Progenitor cell of endocrine pancreas (in vitro differentiated cells): ENCODE measurements at places on chromosomes 6 and 20. TPM values are rescaled to one million over a fixed set of nuclear protein-coding genes. Genes with fewer than 3 reads are reported as not detected.

DNA sequence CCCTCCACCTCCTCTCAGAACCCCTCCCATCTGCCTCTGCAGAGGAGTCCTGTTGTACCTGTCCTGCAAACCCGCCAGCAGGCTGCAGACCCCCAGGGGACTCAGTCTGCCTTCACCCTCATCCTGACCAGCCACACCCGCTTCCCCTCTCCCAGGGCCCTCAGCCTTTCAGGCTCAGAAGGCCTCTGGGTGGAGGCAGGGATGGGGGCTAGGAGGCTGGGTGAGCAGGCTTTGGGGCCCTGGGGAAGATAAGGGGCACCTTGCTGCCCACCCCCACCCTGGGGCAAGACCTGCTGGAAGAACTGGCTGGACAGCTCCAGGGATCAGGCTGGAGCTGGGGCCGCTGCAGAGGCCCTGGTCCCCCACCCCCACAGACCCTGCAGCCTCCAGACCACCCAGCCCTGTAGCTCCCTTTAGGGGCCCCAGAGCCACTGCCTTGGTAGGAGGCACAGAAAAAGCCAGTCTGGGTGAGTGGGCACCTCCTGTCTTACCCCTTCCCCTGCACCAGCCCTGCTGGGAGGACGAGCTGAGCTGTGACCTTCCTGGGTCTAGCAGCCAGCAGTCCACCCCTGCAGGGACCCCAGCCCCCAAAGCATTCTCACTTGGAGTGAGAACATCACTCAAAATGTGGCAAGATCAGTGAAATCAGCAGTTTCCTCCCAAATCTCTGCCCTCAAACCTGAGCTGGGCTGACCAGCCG lies 5.2 kb downstream of the TEAD3 start:
- no peaks in the 10 kb centered on the region for H3K36me3 ChIP-seq
- H3K4me3 ChIP-seq: peak overlapping the region; percentile 42
- no peak for DNase-seq
- H3K27ac ChIP-seq: peak overlapping the region; percentile 94

- peaks cover 32% of the 10 kb centered on the region for H3K36me3 ChIP-seq
- H3K4me3 ChIP-seq: no peak overlapping the region
- H3K27ac ChIP-seq: no peak overlapping the region
- no peaks in the 10 kb centered on the region for H3K27me3 ChIP-seq
- no peak for DNase-seq
Measured at GRCh38 chr20:63210011-63210605, 5.8 kb downstream of the YTHDF1 start.

DNA sequence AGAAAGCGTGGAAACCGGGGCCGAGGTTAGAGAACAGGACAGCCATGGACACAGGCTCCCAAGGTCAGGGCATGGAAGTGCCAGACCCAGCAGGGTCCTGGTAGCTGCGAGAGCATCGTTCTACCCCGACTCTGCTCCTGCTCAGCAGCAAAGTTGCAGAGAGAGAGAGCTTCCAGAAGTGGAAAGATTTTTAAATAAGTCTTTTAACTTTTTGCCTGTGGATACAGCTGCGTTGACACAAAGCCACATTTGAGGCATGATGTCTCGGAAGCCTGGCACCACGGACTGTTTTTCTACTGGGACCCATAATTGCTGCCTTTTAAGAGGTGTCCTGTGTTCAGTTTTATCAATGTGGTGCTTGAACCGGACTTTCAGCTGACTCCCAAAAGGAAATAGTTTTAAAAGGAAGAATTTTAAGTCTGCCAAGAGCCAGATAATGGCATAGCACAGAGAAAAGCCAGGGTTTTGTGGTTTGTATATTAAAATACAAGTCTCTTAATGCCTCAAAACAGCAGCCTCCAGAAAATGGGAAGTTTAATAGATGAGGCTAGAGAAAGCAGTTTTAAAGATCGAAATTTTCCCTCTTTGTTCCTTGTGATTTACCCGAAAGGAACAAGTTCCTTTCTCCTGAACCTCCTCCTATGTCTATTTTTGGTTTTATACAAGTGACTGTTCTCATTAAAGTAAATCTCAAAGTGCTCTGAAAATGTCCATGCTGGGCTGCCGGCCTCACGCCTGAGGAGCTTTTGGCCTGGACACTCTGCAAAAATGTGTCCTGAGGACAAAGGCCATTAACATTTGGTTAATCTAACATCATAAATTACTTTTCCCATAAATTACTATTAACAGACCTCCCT lies 91.5 kb downstream of the RIN2 start:
- peaks cover 11% of the 10 kb centered on the region for H3K36me3 ChIP-seq
- H3K27ac ChIP-seq: peak overlapping the region; percentile 80
- H3K4me3 ChIP-seq: no peak overlapping the region
- H3K27me3 ChIP-seq: no peaks in the 10 kb centered on the region

GRCh38 chr6:20069021-20069522 lies 143.2 kb downstream of the MBOAT1 start:
- H3K27ac ChIP-seq: no peak overlapping the region
- no peaks in the 10 kb centered on the region for H3K4me1 ChIP-seq
- no peaks in the 10 kb centered on the region for H3K27me3 ChIP-seq
- H3K36me3 ChIP-seq: no peaks in the 10 kb centered on the region
- no peak for DNase-seq

The PNLDC1 gene
- not detected in 2 replicates for total RNA-seq

The CENPW gene
- total RNA-seq: 22.5 and 26.9 TPM in 2 replicates

DNA sequence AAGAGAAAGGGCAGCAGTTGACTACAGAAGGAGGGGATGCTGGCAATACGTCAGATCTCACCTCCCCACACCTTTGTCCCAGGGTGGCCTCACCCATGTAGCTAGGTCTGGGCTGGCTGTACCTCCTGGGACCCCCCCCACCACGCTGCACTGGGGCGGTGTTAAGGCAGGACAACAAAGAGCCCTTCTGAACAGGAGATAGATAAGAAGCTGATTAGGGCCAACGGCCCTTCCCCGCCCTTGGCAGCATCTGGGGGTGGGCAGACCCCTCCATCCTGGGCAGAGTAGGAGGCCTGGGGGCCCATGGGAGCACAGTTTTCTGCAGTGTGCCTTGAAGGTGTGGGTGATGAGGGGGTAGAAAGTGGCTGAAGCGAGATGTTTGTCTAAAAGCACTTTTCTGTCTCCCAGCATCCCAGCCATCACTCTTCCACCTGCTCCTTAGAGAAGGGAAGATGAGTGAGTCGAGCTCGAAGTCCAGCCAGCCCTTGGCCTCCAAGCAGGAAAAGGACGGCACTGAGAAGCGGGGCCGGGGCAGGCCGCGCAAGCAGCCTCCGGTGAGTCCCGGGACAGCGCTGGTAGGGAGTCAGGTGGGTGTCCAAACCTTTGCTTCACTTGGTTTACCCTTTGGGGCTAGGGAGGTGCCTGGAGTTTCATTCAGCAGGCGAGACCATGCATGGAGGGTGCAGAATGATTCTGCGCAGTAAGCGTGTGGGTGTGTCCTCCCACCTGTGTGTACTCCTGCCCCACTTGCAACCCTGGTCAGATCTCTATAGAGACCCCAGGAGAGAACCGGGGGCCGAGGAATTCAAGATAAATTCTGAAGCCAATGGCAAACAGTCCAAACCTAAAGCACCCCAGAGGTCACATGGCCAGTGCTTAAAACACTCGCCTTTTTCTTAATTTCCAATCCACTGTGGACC lies 3.9 kb downstream of the HMGA1 start:
- H3K27ac ChIP-seq: no peak overlapping the region
- no peak for DNase-seq
- peak overlapping the region; percentile 24 for H3K4me3 ChIP-seq
- peaks cover 18% of the 10 kb centered on the region for H3K4me1 ChIP-seq
- H3K27me3 ChIP-seq: no peaks in the 10 kb centered on the region

GRCh38 chr20:1345030-1345755 lies 16.3 kb upstream of the SDCBP2 start:
- no peak for DNase-seq
- peaks cover 18% of the 10 kb centered on the region for H3K36me3 ChIP-seq
- no peaks in the 10 kb centered on the region for H3K4me1 ChIP-seq
- no peak overlapping the region for H3K4me3 ChIP-seq

- no peak overlapping the region for H3K4me3 ChIP-seq
- no peak for DNase-seq
- no peaks in the 10 kb centered on the region for H3K27me3 ChIP-seq
- no peaks in the 10 kb centered on the region for H3K36me3 ChIP-seq
- H3K4me1 ChIP-seq: peaks cover 9% of the 10 kb centered on the region
Measured at GRCh38 chr6:37922563-37922962, 103.0 kb downstream of the ZFAND3 start.

DNA sequence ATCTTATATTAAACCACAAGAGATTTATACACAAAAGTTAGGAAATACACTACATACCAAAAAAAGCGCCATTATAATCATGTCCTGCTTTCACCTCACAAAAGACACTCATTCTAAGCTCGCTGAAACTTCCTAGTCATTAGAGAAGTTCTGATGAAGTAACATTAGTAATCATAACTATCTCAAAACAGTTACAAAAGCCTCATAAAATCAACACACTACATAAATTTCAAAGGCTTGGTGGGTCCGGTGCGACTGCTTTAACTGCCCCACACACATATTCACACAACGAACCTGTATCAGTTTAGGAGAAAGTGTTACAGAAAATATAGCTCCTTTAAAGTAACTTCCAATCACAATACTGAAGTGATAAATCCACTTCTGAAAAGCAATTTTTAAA lies 1.9 kb downstream of the PHIP start:
- no peak for DNase-seq
- peaks cover 3% of the 10 kb centered on the region for H3K36me3 ChIP-seq
- no peaks in the 10 kb centered on the region for H3K27me3 ChIP-seq
- peaks cover 34% of the 10 kb centered on the region for H3K4me1 ChIP-seq

GRCh38 chr6:41901882-41902519 lies 6.8 kb upstream of the USP49 start:
- peaks cover 5% of the 10 kb centered on the region for H3K36me3 ChIP-seq
- no peak overlapping the region for H3K4me3 ChIP-seq
- no peak for DNase-seq
- H3K27me3 ChIP-seq: no peaks in the 10 kb centered on the region
- no peaks in the 10 kb centered on the region for H3K4me1 ChIP-seq
- no peak overlapping the region for H3K27ac ChIP-seq

The HLA-DMB gene
- 1.1 and 1.8 TPM in 2 replicates for total RNA-seq

The SRPK1 gene
- total RNA-seq: 74.3 and 96.2 TPM in 2 replicates

- no peak overlapping the region for H3K27ac ChIP-seq
- H3K4me1 ChIP-seq: peaks cover 11% of the 10 kb centered on the region
- no peaks in the 10 kb centered on the region for H3K36me3 ChIP-seq
- no peak overlapping the region for H3K4me3 ChIP-seq
Measured at GRCh38 chr6:11806561-11807317, 28.1 kb upstream of the ADTRP start.

DNA sequence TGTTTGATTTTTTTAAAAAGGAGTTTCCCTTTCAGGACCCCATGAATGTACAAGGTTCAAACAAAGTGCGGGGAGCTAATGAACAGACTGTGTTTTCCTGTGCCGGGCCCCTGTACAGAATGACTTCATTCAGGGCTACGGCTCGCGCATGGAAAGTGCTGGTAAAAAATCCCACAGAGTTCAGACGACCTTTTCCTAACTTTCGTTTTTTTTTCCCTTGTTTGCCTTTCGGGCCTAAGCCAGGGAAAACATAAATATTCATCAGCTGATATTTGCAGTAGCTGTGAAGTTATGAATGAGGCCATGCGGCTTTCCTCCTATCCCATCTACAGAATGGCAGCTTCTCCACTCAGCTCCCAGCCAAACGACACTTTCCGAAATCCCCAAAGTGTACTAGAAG lies 74.0 kb downstream of the HAO1 start:
- no peak overlapping the region for H3K27ac ChIP-seq
- DNase-seq: no peak
- H3K4me3 ChIP-seq: no peak overlapping the region
- H3K27me3 ChIP-seq: no peaks in the 10 kb centered on the region
- H3K36me3 ChIP-seq: no peaks in the 10 kb centered on the region

The BPIFA1 gene
- total RNA-seq: not detected in 2 replicates
